Liver (tissue), 10 donors: ENCODE measurements at places on chromosomes 4 and X.

GRCh38 chr4:108276690-108277089 is 108.0 kb upstream of the LEF1 start:
- no peak for DNase-seq

- DNase-seq, result no peak
Measured at GRCh38 chr4:77911091-77911490, 48.5 kb downstream of the MRPL1 start.

DNA sequence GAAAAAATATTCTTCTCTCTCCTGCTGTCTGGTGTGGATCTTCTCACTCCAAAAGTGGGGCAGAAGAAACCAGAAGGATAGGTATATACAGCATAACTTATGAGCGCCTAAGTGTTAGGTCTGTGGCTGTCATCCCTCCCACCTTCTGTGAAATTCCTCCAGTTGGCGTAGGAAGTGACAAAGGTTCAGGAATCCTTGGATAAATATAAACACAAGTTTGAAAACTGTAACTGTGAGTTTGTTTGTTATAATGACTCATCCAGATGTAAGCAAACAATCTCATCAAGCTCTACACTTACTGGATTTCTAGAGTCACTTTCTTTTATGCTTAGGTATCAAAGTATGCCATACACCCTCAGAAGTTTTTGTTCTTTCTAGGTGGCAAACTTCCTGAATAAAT is 405.2 kb downstream of the FAT4 start:
- DNase-seq, result no peak

GRCh38 chrX:150298841-150299551 is 64.1 kb upstream of the MAMLD1 start:
- DNase-seq, result no peak

- no peak for DNase-seq
Measured at GRCh38 chr4:148214529-148215166, 227.6 kb downstream of the NR3C2 start.

GRCh38 chr4:41865981-41866798 is 69.0 kb upstream of the TMEM33 start:
- DNase-seq, result no peak

DNA sequence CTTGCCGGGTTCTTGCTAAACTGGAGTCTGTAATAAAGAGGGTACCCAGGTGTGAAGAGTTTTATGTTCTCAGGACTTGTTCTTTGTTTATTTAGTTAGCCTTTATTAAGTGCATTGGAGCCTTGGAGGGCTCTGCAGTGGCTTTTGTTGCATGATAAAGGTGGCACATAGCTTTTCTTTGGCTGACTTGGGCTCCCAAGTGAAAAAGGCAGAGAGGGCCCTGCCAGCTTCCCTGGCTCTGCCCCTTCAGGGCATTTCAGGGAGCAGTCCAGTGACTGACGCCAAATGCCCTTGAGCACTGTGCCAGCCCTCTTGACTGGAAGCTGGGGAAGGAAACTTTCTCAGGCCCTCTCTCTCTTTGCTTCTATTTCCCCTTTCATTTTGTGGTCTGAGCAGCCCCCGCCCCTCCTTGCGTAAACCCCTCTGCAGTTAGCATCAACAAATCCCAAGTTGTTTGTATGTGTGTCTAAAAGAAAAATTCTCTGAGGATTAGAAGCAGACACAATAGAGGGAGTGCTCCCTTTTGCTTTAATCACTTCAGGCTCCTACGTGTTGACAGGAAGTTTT is 152.2 kb downstream of the NHS start:
- no peak for DNase-seq

- no peak for DNase-seq
Measured at GRCh38 chr4:146511381-146511780, 10.4 kb downstream of the SLC10A7 start.

GRCh38 chr4:1711055-1711570 is 1.0 kb downstream of the SLBP start:
- no peak for DNase-seq

- no peak for DNase-seq
Measured at GRCh38 chr4:25310803-25311166, 1.8 kb upstream of the ZCCHC4 start.

GRCh38 chr4:146520896-146521540 is 722 bp downstream of the SLC10A7 start:
- DNase-seq, result peak; percentile 36

DNA sequence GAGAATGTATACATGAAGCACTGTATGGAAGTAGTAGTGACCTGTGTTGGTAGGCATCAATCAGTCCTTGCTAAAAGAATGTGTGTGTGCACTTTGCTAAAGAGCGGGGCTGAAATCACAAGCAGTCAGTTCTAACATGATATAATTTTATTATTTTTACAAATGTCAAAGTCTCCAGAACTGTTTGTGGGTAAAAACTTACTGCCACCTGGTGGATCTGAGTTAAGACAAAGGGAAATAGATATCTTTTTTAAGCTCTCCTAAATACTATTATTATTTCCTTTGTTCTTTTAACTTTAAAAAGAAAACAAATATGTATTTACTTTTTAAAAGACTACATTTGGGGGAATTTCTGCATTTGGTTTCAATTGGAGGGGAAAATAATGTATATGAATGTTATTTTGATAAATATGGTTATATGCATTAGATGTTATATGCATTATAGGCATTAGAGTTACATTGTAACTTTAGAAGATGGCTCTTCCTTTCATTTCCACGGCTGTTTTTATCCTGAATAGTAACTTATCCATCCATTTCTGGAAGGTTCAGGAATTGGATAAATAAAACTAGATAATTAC is 7.8 kb upstream of the CLOCK start:
- DNase-seq, result no peak

DNA sequence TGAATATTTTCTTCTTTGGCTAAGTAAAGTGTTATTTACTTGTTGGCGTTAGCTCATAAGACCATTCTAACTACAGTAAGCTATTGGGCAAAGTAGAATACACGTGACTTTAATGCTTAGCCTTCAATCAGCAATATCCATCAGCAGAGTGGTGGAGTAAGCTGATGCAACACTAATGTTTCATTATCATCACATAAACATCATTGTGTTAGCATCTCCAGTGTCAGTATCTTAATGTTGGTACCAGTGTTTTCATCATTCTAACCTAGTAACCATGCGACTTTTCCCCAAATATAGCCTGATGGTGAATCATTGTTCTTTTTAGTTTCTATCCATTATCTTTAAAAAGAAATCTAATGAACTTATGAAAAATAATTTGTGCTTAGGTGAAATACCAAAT is 48.5 kb downstream of the APOOL start:
- DNase-seq, result no peak

GRCh38 chr4:148574066-148574465 is 131.9 kb upstream of the NR3C2 start:
- no peak for DNase-seq

DNA sequence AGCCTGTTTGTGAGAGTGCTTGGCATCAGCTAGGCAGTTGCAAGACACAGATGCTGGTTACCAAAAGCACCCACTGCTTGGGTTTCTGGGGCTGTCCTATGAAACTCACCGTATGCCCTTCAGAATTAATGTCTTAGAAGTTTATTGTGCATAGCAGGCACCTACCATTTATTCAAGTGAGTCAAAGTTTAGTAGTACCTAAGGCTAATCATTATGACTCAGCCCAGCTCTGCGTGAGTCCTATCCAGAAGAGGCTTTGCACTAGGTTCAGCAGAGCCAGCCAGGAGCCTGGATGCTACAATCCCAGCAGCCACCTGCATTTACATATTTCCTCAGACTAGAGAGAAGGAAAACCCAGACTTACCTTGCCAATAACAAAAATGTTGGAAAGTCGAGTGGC is 4.2 kb downstream of the RPS4X start:
- DNase-seq, result no peak

DNA sequence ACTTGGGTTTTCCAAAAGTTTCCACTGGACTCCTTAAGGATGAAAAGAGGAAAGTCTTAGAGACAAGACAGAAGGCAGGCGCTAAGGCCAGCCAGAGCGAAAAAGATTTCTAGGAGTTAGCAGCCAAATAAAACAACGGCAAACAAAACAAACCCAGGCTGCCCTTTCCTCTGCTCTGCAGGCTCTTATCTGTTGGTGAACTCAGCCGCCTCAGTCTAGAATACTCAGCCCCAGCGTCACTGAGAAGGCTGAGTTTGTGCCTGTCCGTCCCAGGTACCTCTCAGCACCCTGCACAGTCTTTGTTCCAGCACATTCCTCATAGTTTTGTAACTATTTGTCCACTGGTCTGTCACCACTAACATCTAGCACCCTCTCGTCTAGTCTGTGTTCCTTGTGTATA is 75.6 kb upstream of the FAM9C start:
- DNase-seq, result no peak

GRCh38 chrX:41526925-41527324 is 79.8 kb downstream of the NYX start:
- no peak for DNase-seq

GRCh38 chr4:77776182-77777134 is 42.7 kb downstream of the CNOT6L start:
- no peak for DNase-seq

DNA sequence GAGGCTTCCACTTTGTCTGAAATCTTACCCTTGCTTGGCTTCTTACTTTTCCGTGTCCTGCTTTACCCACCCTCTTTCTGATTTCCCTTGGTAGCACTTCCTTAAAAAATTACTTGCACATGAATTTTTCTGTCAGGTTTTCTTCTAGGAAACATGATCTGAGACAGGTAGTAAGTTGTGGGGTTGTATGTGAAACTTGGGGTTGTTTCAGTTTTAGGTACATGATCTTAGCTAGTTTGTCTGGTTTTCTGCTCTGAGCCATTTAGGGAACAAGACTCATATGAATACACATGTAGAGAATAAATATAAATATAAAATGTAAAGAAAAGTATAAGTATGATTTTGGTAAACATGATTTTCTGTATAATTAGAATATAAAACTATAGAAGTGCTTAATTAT is 17.4 kb upstream of the ARMCX2 start:
- no peak for DNase-seq

- no peak for DNase-seq
Measured at GRCh38 chr4:91916219-91916618, 387.5 kb upstream of the GRID2 start.

DNA sequence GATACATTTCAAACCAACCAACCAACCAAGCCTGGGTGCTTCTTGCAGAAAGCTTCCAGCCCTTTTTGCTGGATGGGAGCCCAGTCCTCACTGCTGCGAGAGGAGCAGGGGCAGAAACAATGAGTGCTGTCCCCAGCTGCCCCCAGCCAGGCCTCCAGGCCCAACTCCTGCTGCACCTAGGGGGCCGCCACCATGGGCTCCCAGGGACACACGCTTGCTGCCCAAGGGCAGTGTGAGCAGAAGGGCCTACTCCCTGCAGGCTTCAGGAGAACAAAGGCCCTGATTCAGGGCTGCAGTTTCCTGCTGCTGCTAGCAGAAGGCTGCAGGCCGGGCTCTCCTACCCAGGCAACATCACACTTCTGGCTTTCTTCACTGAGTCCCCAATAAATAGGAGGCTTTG is 37.7 kb upstream of the ENPP6 start:
- DNase-seq, result no peak

DNA sequence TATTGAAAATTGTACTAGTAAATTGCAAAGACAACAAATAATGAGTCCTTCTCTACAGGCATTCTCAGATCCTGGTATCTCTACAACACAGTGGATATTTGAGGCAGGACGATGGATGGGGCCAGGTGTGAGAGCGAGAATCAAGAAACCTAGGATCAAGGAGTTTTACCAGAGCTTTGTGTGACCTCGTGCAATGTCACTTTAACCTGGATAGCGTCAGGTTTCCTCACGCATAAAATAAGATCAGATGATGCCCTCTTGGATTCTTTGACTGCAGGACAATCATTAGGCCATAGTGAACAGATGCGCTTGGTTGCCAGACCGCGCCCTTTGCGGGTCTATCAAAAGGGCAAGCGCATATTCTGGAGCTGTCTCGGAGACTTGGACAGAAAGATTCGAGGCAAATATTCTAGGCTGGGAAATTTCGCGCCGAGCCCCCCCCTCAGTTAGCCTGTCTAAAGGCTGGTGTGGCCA is 66.6 kb downstream of the FBXO8 start:
- no peak for DNase-seq

- no peak for DNase-seq
Measured at GRCh38 chr4:56320293-56320692, 67.0 kb downstream of the AASDH start.

- no peak for DNase-seq
Measured at GRCh38 chr4:74793757-74794381, 454 bp downstream of the BTC start.

DNA sequence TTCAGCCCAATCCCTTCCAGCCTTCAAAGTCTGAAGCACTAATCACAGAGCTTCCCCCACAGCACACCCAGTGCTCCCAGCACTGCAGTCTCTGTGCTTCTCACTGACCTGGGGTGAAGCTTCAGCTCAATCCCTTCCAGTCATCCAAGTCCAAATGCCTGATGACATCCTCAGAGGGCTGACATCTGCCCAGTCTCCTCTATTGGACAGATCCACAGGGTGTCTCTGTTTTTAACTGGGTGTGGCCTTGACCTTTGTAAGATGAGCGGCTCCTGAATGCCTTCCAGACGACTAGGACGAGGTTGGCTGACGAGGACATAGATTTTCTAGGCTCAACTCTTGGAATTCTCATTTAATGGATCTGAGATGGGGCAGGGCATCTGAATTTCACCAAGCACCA is 7.6 kb upstream of the SLC2A9 start:
- no peak for DNase-seq
